ENCODE measurements at places on chromosomes 16 and 17. TPM values are rescaled to one million over a fixed set of nuclear protein-coding genes. Genes with fewer than 3 reads are reported as not detected.

Gene PRSS36
- total RNA-seq: 8.3 TPM

Gene TBC1D3B
- 5.2 TPM for total RNA-seq

Gene HOXB5
- 0.44 TPM for total RNA-seq

Gene CHRNE
- 0.16 TPM for total RNA-seq

Gene EFCAB3
- total RNA-seq: not detected

Gene HOXB9
- 0.33 TPM for total RNA-seq

DNA sequence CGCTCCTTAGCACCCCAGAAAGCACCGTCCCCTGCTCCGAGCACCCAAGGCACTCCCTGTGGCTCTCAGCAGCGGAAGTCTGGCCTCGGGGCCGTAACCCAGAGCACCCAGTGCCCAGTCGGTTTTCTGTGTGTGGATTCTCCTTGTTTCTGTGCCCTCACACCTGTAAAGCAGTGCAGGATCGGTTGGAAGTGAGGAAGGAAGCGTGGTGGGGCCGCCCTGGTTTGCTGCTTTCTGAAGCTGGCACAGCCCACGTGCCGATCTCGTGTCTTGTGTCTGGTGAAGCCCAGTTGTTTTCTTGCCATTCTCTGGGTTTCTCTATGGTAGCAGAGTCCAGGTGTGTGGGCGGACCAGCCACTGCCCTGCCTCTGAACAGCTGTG, 3.7 kb downstream of the ACSF3 start:
- H3K27me3 ChIP-seq: no peaks in the 10 kb centered on the region

DNA sequence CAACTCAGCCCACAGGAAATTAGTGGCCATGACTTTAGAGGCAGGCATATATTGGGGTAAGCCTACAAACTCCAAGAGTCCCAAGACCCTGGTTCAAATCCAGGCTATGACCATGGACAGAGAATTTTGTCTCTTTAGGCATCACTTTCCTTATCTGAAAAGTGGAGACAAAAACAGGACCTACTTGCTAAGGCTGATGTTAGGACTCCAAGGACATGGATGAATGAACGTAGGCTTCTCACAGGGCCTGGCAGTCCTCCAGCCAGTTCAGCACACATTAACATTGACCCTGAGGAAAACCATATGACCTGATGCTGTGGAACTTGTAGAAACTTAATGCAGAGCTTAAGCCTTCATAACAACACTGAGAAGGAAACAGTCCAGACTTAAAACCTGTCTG, 1.4 kb downstream of the FKBP10 start:
- no peaks in the 10 kb centered on the region for H3K27me3 ChIP-seq
- peak overlapping the region; percentile 56 for H3K27ac ChIP-seq
- H3K4me3 ChIP-seq: peak overlapping the region; percentile 86
- no peaks in the 10 kb centered on the region for H3K36me3 ChIP-seq
- no peak for DNase-seq
- H3K4me1 ChIP-seq: peaks cover 3% of the 10 kb centered on the region

DNA sequence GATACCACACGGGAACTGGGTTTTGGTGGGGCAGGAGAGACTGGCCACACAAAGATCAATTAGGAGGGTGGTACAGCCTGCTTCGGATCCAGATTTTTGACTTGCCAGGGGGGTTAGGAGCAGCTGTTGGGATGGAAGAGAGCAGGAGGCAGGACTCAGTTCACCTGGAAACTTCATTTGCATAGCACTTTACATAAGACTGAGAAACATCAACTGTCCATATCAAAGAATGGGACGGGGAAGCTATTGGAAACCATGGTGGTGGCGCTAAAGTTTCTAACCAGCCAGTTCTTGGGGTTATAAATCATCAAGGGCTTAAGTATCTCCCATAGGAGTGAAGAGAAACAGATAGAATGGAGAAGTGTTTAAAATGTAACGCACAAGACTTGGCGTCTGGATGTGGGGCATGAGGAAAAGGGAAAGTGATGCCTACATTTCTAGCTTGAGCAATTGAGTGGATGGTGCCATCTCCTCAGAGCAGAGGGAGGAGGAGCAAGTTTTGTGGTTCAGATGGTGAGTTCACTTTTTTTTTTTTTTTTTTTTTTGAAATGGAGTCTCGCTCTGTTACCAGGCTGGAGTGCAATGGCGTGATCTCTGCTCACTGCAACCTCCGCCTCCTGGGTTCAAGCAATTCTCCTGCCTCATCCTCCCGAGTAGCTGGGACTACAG, 6.4 kb upstream of the SRCAP start:
- no peak overlapping the region for H3K27ac ChIP-seq
- DNase-seq: no peak
- peaks cover 6% of the 10 kb centered on the region for H3K4me1 ChIP-seq

GRCh38 chr17:73586275-73586832, 57.9 kb downstream of the SDK2 start:
- no peaks in the 10 kb centered on the region for H3K36me3 ChIP-seq
- H3K4me1 ChIP-seq: no peaks in the 10 kb centered on the region
- no peak for DNase-seq

- no peaks in the 10 kb centered on the region for H3K27me3 ChIP-seq
- H3K27ac ChIP-seq: no peak overlapping the region
- no peak overlapping the region for H3K4me3 ChIP-seq
- DNase-seq: no peak
- no peaks in the 10 kb centered on the region for H3K36me3 ChIP-seq
Observed at GRCh38 chr17:5045496-5045895, 10.3 kb upstream of the SLC52A1 start.

- H3K27me3 ChIP-seq: no peaks in the 10 kb centered on the region
- peaks cover 5% of the 10 kb centered on the region for H3K4me1 ChIP-seq
- H3K36me3 ChIP-seq: no peaks in the 10 kb centered on the region
- peak overlapping the region; percentile 52 for H3K4me3 ChIP-seq
- H3K27ac ChIP-seq: peak overlapping the region; percentile 23
Observed at GRCh38 chr16:19410435-19411171, 7.1 kb upstream of the TMC5 start.

DNA sequence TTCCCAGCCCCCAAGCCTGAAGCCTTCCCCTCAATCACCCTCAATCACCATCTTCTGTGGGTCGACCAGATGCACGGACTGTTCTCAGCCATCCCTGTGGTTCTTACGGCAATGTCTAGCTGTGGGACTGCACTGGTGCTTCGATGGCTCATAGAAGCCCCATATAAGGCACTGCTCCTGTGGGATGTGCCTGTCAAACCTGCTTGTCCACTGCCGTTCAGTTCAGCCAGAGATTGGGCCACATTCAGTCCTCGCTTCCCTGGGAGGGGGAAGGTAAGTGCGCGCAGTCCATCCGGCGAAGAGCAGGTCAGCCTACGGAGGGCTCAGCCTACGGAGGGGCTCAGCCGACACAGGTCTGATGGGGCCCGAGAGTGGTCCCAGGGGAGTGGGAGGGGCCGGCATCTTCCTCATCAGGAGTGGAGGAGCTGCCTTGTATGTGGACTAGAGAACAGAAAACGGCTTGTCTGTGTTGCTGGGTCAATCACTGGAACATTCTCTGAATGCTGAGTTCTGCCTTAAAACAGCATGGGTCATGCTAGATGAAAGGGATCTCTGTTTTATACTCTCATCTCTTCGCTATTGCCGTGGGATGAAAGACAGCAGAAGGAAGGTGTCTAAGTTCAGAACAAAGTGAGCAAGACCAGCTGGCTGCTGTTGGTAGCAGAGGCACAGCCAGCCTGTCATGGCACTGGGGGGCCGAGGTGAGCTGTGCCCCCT, at the start of gene CARD14:
Gene CARD14 (plus strand): TSS at position 247 of the 717 bp plus-strand sequence. CDS start 11,409 bp downstream, outside the sequence.
- no peaks in the 10 kb centered on the region for H3K4me1 ChIP-seq
- peak; percentile 87 for DNase-seq
- H3K4me3 ChIP-seq: peak within 1 kb of the TSS; percentile 63
- no peaks in the 10 kb centered on the region for H3K27me3 ChIP-seq
- H3K27ac ChIP-seq: peak within 1 kb of the TSS; percentile 89

GRCh38 chr17:38925263-38925995, at the start of gene LASP1NB:
LASP1NB (plus strand) TSS chr17:38925614.
- no peaks in the 10 kb centered on the region for H3K36me3 ChIP-seq
- H3K4me3 ChIP-seq: no peak within 1 kb of the TSS
- H3K27ac ChIP-seq: no peak within 1 kb of the TSS

DNA sequence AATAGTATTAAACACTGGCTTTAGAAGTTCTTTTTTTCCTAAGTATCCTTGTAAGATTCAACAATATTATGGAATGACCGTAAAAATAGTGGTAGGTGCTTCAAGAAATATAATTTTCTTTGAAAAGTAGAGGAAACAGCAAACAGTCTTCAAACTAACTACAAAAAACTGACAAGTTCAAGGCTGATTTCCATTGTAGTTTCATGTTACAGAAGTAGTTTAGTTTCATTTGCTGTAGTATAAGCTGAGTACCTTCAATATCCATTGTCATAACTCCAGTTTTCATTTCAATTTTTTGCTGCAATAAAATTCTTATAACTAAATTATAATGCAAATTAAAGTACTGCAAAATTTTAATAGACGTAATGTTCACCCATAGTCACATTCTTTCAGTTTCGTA, 19.3 kb downstream of the PHKB start:
- no peak overlapping the region for H3K4me3 ChIP-seq
- H3K4me1 ChIP-seq: no peaks in the 10 kb centered on the region
- H3K27ac ChIP-seq: no peak overlapping the region
- no peaks in the 10 kb centered on the region for H3K27me3 ChIP-seq
- H3K36me3 ChIP-seq: no peaks in the 10 kb centered on the region
- no peak for DNase-seq

DNA sequence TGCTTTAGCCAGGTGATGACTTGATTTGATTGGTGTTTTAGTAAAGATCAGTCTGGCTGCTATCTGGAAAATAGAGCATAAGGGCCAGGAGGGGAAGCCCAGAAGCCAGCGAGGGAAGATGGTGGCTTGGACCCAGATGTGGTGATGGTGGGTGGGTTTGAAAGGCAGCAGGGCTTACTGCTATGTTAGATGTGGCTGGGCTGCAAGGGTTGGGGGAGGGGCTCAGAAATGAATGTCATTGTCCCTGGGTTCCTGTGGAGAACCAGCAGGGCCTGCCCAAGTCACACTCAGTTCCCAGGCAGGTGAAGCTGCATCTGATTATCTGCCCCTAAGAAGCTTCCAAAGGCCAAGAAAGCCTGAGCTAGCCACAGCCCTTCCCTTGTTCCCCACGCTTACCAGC, 71.7 kb upstream of the BRD7 start:
- no peak overlapping the region for H3K27ac ChIP-seq
- no peaks in the 10 kb centered on the region for H3K36me3 ChIP-seq
- H3K4me1 ChIP-seq: no peaks in the 10 kb centered on the region
- peak; percentile 14 for DNase-seq
- no peaks in the 10 kb centered on the region for H3K27me3 ChIP-seq

- peak; percentile 76 for DNase-seq
- H3K4me1 ChIP-seq: peaks cover 23% of the 10 kb centered on the region
- H3K4me3 ChIP-seq: peak within 1 kb of the TSS; percentile 79
- H3K36me3 ChIP-seq: no peaks in the 10 kb centered on the region
- H3K27ac ChIP-seq: peak within 1 kb of the TSS; percentile 55
Observed at GRCh38 chr17:82051776-82052637, at the start of the genes GPS1 and RFNG. GPS1 (plus strand) TSS chr17:82051898; CDS start chr17:82051932, 34 bp downstream. RFNG (minus strand) TSS chr17:82051811; CDS start chr17:82051766, 45 bp downstream.

DNA sequence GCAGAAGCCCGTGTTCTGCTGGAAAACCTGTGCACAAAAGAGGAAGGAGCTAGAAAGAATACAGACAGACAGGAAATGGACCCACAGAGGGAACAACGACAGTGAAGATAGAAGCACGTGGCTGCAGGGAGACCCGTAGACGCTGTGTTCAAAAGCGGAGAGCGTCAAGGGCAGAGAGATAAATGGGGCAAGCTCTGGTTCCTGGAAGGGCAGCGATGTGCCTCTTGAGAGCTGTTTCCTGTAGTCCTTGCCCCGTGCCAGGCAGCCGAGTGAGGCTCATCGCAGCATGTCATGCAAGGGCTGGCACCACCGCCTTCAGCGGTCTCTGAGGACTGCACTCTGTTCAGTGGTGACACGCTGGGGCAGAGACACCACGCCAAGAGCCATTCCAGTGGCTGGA, 43.6 kb upstream of the CACNG5 start:
- H3K27ac ChIP-seq: no peak overlapping the region
- no peaks in the 10 kb centered on the region for H3K36me3 ChIP-seq
- H3K27me3 ChIP-seq: no peaks in the 10 kb centered on the region
- DNase-seq: no peak
- H3K4me1 ChIP-seq: no peaks in the 10 kb centered on the region

DNA sequence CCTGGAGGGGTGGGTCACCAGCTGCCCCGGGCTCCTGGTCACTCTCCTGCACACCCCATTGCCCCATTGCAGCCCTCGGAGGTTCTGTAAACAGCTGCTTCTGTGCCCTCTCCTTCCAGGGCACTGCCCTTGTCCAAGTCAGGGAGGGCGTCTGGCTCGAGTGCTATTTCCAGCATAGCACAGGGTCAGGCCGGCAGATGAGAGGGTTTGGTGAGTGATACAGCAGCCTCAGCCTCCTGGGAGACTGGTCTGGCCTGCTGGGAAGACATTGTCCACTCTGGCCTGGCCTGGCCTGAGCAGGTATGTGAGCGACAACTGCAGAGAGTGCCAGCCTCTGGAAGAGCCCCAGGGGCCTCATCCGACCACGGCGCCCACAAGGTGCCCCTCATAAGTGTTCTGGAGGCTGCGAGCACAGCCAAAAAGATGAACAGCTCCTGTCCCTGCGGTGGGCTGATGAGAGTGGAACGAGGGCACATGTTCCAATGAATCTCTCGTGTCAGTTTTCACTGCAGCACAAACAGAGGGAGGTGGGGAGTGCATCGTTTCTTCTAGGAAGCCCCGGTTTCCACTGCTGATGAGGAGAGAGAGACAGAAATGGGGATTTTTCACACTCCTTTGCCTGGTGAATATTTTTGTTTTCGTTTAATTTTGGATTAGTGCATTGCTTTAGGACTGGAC, 105.8 kb upstream of the SDK2 start:
- no peaks in the 10 kb centered on the region for H3K36me3 ChIP-seq
- no peaks in the 10 kb centered on the region for H3K4me1 ChIP-seq
- no peak for DNase-seq
- H3K4me3 ChIP-seq: no peak overlapping the region

DNA sequence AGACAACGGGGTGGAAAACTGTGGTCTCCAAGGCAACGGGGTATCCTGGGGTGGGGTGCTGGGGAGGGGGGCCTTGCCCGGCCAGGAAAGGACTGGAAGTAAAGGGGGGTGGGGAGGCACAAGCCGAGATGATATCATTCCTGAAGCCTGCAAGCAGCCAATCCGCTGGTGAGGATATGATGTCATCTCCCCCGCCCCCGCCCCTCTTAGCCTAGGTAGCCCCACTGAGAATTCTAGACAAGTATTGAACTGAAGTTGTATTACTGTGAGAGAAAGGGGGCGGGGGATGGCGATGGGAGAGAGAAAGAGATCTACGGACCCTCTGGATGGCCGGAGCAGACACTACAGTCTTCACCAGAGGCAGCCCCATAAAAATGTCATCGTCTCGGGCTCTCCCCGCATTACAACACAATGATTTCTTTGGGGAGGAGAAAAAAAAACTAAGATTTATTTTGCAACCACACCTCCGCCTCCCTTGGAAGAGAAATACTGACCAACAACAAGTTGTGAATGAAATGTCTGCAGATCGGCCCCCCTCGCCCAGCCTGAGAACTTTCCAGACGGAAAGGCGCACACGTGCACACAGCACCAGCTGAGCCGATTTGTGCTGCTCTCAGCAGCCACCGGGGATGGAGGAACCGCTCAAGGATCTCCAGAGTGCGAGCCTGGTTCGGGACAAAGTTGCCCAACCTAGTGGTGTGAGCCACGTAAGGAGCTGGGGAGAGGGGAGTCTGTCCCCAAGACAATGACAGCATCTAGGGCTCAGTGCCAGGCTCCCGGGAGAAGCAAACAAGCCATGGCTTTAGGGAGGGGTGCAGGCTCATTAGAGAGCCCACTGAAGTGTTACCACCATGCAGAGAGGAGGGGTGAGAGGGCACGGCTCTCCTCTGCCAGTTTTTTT, 222.1 kb downstream of the SOX9 start:
- H3K4me1 ChIP-seq: peaks cover 12% of the 10 kb centered on the region
- H3K27ac ChIP-seq: no peak overlapping the region
- peak overlapping the region; percentile 32 for H3K4me3 ChIP-seq

Measured in breast epithelium (tissue), 4 donors.